ENCODE measurements at places on chromosomes 5 and 9.

DNA sequence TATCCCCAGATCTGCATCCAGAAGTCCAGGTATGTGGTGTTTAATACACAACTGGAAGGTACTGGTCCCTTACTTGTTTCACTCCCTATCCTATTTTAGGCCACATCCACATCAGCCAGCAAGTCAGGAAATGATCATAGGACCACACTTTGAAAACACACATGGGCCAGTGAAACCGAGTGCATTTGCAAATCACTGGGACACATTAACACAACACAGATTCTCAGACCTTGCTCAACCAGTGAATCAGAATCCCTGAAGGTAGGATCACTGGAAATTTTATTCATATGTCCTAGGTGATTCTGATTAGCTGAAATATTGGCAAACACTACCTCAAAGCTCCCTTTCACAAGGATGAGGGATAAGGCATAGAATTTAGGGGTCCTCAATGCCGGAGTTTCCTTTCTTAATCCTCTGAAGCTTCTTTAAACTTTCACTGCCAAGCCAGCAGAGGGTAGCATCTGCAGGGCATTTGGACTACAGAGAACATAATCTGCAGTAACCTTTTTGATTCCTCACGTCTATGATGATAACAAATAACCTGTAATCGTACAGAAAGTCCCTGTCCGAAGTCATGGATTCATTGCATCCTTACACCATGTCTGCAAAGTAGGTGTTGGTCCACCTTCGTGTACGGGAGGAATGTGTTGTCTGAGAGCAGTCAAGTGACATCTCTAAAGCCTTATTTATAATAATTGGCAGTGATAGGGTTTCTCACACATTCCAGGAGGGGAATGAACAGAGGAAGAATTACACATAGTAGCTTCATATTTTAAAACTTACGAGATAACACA is 11.0 kb upstream of the ABLIM3 start:
- no peak for DNase-seq

DNA sequence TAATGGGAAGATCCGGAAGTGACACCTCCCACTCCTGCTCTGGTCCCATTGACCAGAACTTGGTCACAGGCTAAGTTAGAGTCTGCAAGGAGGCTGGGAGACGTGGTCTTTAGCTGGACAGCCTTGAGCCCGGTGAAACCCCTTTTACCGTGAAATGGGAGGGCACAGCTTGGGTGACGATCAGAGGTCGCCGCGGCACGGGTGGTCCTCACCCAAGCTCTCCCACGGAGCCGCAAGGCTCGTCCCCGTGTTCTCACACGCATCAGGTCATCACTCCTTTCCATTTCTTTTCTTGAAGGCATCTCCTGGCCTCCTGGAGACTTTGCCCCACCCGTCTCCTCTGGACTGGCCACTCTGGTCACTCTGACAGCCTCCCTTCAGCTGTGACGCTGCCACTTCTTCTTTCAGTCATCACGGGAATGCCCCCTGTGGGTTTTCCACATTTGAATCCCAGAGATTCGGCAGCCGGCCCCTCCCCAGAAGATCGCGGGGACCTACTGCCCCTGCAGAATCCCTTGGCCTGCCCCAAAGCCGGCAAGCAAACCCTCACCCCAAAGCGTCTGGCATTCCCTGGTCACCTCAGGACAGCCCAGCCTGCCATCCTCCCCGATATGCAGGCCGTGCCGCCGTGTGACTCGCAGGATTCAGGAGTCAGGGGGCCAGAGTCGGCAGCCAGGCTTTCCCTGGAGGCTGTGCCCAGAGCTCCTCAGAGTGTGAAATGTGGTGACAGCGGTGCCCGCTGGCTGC is 18.9 kb upstream of the EGFL7 start:
- no peak for DNase-seq

DNA sequence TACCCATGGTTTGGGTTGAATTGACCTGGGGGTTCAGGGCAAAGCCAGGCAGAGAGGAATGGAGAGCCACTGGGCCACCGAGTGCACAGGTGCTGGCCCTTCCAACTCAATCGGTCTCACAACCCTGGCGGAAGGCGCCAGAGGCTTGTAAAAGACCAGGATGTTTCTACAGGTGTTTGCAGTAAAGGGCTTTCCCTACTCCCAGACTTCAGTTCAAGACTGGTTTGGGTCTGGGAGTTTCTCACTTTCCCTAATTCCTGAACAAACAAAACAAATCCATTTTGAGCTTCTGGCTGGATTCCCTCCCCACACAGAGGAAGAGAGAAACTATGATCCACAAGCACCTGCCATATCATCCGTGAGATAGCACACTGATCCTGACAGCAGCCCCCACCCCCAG is 125.2 kb upstream of the KLF4 start:
- no peak for DNase-seq

DNA sequence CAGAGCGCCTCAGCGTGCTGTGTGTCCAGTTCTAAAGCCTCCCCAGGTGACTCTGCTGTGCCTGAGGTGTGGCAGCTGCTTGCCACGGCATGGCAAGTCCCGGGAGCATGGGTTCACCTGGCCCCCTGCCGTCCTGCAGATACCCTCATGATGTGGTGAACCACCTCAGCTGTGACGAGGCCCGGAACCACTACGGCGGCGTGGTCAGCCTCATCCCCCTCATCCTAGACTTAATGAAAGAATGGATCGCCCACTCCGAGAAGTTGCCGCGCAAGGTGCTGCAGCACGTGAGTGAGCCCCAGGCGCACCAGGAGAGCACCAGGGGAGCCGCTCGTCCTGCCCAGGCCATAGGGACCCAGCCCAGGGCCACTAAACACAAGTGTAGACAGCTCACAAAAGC is 9.5 kb downstream of the SPACA9 start:
- DNase-seq, result no peak

- DNase-seq, result no peak
Measured at GRCh38 chr9:120937127-120937526, 10.5 kb upstream of the TRAF1 start.

GRCh38 chr9:132443951-132444607 is 34.1 kb downstream of the CFAP77 start:
- no peak for DNase-seq

DNA sequence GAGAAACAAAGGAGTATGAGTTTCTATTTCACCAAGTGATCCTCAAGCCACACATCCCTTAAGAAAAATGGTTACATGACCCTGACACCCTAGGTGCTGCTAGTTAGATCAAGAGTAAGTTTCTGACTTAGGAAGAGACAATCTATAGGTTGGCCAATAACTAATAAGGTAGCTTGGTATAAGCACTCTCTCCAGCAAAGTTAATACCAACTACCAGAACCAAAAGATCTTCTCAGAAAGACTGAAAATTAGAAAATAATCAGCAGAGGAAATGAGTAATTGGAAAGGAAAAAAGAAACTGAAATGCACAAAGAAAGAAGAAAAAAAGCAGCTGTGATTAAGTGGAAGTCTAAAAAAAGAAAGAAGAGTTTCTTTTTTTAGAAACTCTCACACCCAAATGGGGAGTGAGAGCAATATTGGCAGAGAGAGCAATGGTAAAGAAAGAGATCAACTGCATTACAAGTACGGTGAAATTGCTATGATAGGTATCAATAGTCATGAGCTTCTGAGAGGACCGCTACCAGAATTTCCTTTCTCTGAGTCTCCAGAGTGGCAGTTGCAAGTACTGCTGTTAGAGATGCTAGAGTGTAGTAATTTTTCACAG is 195.5 kb downstream of the TMEM167A start:
- no peak for DNase-seq

- no peak for DNase-seq
Measured at GRCh38 chr5:149117970-149118369, 23.3 kb upstream of the ABLIM3 start.

DNA sequence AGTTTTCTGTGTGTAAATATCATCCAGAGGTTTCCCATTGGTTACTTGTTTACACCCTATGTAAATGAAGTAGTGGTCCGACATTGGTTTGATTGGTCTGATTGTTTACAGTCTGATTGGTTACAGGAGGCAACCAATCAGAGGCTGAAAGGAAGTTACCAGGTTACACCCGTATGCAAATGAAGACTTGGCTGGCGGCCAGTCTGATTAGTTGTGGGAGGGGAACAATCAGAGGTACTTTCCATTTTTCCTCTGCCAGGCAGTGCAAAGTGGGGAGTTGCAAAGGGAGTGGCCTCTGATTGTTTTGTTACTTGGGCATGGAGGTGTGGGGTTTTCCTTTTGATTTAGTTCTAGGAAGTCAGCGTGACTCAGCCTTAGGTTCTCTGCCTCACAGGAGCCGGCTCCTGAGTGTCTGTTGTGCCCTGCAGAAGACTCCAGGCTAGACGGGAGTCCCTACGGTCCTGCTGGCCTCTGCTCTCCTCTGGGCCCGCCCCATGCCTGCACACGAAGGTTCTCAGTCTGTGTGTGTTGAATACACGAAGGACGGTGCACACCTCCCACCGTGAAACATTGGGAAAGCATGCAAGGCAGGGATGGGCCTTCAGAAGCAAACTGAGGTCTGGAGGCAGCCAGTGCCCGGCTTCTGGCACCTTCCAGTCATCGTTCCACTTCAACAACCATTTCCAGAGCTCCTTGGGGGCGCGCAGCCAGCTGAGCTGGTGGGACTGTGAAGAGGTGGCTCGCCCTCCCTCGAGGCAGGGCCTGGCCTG is 42.9 kb downstream of the OLFM1 start:
- DNase-seq, result no peak

DNA sequence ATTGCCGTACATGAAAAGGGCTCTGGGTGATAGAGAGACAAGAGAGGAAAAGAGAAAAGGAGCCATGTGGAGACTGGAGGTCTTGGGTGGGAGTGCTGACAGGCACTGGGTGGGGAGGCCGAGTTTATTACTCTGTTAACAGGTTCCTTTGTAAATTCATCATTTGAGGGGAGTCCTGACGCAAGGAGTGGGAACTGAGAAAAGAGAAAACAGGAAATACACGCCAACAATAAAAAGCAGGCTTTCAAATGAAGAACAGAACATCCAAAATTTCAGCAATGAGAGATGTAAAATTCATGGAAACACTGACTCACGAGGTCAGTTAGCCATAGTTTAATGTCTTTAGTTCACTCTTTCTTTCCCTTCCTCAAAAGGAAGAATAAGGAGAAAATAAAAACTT is 342.8 kb downstream of the TMEM167A start:
- no peak for DNase-seq

- DNase-seq, result no peak
Measured at GRCh38 chr9:81225596-81225995, 463.8 kb downstream of the TLE1 start.

- DNase-seq, result no peak
Measured at GRCh38 chr9:93587651-93588347, 11.4 kb downstream of the PHF2 start.

- DNase-seq, result no peak
Measured at GRCh38 chr5:173742432-173742816, 126.0 kb upstream of the BOD1 start.

DNA sequence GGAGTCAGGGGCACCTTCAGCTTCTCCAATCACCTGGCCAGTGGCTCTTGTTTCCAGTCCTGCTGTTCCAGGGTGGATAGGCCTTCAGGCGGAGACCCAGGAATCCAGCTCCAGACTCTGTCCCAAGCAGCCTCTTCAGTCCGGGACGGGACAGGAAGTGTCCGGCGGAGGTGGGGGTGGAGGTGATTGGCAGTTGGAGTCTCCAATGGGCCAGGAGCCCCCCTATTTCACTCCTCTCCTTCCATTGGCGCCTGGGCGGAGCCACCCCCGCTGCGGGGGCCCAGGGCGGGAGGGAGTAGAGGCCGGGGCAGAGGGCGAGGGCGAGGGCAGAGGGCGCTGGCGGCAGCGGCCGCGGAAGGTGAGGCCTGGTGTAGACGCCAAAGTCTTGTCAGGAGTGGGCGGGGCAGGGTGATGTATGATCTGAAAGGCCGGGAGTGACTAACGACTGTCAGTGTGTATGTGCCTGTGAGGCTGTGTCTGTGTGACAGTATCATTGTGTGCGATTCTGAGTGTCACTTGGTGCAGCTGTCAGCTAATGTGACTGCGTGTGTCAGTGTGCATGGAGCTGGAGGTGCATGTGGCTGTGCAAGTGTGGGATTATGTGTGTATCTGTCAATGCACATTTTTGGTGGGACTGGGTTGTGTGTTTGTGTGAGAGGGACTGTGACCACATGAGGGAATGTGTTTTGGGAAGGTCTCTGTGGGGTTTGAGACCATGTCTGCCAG is at the start of gene IL11RA:
IL11RA (plus strand) TSS at position 310 of the 726 bp plus-strand sequence. CDS start 3,033 bp downstream, outside the sequence.
- no peak for DNase-seq

- no peak for DNase-seq
Measured at GRCh38 chr9:104386425-104387069, 117.5 kb upstream of the OR13F1 start.

- DNase-seq, result no peak
Measured at GRCh38 chr5:39518516-39518915, 93.7 kb upstream of the DAB2 start.

DNA sequence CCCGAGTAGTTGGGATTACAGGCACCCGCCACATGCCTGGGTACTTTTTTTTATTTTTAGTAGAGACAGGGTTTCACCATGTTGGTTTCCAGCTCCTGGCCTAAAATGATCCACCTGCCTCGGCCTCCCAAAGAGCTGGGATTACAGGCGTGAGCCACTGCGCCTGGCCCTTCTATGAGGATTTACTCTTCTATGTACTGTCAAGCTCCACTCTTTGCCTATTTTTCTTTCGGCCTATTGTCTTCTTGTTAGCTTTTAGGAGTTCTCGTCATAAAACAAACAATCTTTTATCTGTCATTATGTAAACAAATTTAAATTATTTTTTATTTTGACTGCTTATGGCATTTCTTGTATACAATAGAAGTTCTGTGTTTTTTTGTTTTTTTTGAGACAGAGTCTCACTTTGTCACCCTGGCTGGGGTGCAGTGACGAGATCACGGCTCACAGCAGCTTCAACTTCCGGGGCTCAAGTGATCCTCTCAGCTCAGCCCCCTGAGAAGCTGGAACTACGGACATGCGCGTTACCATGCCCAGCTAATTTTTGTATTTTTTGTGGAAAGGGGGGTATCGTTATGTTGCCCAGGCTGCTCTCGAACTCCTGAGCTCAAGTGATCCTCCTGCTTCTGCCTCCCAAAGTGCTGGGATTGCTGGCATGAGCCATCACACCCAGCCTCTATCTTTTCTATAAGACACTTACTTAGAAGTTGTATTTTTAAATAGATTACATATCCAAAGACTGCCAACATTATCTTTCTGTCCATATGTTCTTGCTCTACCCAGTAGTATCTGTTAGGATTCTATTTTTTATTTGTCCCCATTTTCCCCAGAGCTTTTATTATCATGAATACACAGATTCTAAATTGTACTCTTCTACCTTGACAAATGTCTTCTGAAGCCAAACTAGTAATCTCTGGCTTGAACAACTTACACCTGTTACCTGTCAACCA is 29.2 kb downstream of the CSNK1A1 start:
- no peak for DNase-seq

DNA sequence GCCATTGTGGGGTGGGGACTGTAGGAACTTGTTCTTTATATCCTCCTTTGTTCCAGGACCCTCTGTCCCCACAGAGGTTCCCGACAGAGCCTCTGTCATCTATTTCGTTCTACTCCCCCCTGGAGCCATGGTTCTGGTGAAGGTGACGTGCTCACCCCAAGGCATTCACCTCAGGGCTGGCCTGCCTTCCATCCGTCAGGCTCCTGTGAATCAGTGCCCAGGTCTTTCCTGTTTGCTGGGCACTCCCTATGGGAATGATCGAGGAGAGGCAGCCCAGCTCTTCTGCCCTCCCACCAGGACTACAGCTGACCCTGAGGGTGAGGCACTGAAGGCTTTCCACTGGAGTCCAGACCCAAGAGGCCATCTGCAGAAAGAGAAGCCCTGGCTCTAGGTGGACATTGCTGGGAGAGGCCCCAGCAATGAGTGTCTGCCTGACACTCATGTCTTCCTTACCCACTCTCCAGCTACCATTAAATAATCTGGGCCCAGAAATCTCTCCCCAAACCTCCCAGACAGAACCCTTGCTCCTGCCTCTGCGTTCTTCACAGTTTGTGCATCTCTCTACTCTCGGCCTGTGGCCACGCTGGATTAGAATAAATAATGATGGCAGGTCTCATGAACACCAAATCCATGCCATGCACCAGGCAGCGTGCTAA is 214.2 kb downstream of the FSTL4 start:
- DNase-seq, result no peak

GRCh38 chr9:18317896-18318295 is 156.1 kb upstream of the ADAMTSL1 start:
- DNase-seq, result no peak

All from stimulated activated CD8-positive, alpha-beta memory T cell treated with anti-CD3 and anti-CD28 coated beads, Interleukin-2, amount 100 ng/mL, for 1 hour (primary cell).